Occipital lobe (tissue), 3 donors: ENCODE measurements at places on chromosomes 5 and 9. TPM values are rescaled to one million over a fixed set of nuclear protein-coding genes. Genes with fewer than 3 reads are reported as not detected.

The PAM gene
- 85.2 TPM for total RNA-seq

The FBN2 gene
- total RNA-seq: 8.6 TPM

The AQP3 gene
- total RNA-seq: not detected

The WNK2 gene
- total RNA-seq: 16.4 TPM

DNA sequence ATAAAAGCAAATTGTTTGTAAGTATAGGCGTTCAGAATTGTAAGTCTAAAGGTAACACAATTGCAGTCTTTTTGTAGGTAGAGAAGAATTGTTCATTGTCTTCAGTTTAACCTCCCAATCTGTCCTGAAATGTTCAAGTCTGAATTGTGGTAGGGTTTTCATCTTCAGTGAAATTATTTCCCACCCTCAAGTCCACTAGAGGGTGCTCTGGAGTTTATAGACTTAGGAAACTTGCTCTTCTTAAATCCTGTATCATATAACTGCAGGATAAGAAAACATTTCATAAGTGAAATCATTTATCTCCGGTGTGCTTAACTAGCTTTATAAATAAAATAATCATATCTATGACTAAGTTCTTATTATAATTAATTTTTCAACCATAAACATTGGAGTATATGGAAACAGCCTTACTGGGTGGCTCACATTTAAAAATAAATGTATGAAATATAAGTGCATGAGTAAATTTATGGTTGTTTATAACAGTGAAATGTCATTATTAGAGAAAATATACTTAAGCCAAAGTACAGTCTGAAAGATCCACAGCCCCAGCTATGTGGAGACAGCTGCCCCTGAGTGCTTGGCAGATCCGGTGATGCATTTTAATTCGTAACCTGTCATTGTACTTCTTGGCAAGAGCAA, 182.4 kb upstream of the OTULINL start:
- DNase-seq: no peak

- DNase-seq: no peak
Observed at GRCh38 chr9:134544388-134545214, 97.0 kb upstream of the COL5A1 start.

DNA sequence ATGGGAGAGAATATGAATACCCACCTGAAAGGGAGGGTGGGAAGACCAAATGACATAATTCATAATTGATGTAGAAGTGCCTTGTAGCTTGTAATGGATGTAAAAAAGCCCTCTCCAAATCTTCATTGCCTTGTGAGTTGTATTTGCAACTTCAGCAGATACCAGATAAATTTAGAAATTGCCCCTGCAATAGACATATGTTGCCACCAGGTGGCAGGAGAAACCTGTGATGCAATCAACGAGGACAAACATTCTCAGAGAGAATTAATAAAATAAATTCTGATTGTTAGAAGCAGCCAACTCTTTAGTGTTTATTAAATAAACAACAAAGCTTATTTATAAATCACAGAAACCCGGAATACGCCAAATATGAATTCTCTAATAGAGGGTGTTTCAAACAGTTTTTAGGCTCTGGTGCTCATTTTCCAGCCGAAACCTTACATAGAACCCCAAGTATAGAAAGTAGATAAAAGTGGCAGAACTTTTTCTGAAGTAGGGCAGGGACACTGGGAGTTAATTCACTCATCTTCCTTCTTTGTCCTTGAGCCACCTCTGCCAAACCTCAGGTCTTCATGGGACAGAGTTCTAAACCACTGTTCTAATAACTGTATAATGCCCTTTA, 147.8 kb downstream of the TMEM38B start:
- no peak for DNase-seq

DNA sequence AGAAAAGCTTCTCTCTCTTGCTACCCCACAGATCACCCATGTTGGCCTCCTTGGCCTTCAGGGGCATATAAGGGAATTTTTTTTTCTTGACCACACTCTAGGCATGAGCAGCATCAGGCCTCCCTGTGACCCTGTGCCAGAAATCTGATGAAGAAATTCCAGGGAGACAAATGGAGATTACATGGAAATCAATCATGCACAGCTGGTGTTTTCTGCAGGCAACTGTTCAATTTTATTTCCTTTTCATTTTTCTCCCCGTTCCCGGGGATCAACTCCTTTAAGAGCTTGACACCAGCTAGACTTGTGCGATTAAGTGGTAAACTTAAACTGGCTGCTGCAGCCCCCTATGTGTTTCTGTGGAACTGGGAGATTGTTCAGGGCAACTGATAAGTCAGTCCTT, 59.3 kb downstream of the GALNT10 start:
- no peak for DNase-seq

DNA sequence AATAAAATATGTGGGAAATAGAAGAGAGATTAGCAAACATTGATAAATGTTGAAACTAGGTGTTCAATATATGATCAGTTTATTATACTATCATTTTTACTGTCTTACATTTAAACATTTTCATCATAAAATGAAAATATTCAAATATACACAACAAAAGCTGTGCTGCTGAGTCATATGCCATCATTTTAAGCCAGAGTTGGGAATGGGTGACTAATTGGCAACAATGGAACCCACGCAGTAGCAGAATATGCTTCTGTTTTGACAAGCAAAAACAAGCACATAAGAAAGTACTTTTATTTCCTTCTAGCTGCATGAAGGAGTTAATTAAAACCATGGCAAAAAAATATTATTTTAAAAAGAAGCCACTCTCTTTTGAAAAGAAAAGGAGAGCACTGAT, 340.0 kb upstream of the EDIL3 start:
- DNase-seq: no peak
